ENCODE measurements at places on chromosomes 13 and 19.
A peak's percentile ranks its signal among the peaks of the same experiment; 100 is the strongest.

DNA sequence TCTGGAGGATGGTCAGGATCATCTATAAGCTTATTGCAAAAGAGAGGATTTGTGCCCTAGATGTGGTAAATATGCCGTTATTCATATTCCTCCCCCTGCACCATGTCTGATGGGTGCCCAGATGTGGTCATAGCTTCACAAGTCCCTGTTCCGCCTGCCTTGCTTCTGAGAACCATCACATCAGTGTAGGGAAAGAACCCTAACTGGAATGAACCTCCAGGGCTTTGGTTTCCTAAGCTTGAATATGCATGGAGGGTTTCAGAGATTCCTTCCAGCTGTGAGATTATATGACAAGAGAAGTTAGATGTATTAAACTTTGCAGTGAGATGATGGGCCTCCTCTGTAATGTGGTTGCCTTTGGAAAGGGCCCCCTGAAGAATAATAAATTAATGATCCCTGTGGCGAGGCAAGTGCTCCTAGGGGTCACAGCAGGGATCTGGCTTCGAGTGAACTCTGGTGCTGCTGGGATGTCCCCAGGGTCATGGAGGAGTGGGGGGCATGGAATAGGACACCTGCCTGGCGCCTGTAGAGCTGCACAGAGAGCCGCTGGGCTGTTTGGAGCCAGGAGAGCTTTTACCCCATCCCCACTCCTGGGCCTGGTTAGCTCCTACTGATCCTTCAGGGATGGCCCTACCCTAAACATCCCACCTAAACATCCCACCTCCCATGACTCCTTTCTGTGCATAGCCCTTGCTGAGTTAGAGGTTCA is 56.0 kb upstream of the IRS2 start:
- no peak for DNase-seq

- DNase-seq, result no peak
Measured at GRCh38 chr19:28869459-28869858, 343.5 kb downstream of the UQCRFS1 start.

GRCh38 chr13:53092931-53093330 is 64.3 kb downstream of the OLFM4 start:
- DNase-seq, result no peak

GRCh38 chr19:48678201-48678600 is 5.4 kb upstream of the NTN5 start:
- DNase-seq, result no peak

- DNase-seq, result no peak
Measured at GRCh38 chr19:12720851-12721655, 2.7 kb downstream of the TNPO2 start.

- DNase-seq, result no peak
Measured at GRCh38 chr13:25478186-25478585, 106.4 kb downstream of the ATP8A2 start.

GRCh38 chr13:59745392-59745788 is 418.3 kb downstream of the DIAPH3 start:
- no peak for DNase-seq

DNA sequence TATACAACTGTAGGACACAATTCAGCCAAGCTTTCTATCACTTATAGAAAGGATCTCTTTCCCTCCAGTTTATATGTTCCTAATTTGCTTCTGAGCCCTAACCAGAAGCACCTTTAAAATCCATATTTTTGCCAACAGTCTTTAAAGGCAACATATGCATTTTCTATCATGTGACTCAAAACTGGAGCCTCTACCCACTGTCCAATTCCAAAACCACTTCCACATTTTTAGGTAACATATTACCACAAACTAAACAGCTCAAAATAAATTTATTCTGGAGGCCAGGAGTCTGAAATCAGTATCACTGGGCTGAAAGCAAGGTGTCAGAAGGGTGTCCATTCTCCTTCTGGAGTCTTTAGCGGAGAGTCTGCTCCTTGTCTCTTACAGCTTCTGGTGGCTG is 15.9 kb upstream of the EFNB2 start:
- no peak for DNase-seq

DNA sequence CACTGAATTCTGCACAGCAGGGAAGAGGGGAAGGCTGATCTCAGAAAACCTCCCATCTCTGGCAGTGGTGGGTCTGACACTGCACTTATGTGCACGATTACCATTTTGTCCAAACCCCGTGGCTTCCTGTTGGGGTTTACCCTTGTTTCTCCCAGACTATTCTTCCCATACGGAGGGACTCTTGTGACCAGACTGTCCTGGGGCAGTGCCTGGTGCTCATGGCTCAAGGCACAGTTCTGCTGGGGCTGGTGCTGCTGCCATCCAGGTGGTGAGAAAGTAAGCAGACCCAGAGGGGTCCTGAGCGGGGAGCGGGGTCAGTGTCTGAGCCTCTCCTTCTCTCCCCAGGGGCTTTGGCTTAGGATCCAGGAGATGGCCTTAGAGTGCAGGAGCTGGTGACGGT is 5.1 kb upstream of the SIGLEC9 start:
- DNase-seq, result no peak

GRCh38 chr13:41411522-41411921 is 45.8 kb upstream of the RGCC start:
- peak; percentile 42 for DNase-seq

- no peak for DNase-seq
Measured at GRCh38 chr13:51370116-51370515, 30.6 kb downstream of the SERPINE3 start.

DNA sequence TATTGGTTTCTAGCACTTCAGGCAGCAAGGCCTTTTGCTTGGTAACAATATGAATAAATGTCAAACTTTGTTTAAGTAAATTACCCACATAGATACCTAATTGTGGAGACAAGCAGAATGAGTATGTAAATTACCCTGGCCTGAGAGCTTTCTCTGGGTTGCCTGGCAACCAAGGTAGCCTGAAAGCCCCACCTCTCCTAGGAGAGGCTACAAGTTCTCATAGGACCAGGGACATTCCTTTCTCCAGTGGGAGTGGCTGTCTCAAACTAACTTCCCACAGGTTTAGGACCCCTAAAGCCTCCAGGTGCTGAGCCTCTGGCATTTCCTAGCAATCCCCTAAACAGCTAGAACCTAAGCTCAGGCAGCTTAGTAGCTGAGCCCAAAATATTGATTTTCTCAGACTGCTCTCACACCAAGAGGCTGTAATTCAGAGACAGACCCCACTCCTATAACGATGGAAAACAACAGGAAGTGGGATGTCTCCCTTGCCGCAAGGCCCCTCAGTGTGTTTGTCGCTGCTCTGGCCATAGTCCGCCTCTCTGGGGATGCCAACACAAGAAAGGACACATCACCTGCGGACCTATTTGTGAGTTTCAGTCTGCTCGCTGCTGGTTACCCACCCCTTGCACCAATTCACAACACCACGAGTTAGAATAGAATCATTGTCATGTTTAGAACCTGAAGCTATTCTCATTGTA is 207.3 kb downstream of the DLEU7 start:
- no peak for DNase-seq

GRCh38 chr13:107066355-107066754 is 498.4 kb upstream of the ARGLU1 start:
- no peak for DNase-seq

DNA sequence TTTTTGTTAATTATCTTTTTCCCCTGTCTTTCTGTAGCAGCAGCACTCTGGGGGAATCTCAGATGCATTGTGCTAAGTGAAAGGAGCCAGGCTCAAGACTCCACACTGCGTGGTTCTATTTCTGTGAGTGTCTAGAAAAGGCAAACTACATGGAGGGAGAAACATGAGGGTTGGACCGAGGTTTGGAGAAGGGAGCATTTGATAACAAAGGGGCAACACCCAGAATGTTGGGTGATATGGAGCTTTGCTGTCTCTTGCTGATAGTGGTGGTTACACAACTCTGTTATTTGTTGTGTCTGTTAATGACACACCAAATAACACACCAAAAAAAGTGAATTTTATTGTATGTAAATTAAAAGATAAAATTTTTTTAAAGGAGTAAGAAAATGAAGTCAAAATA is 107.8 kb downstream of the COL4A2 start:
- DNase-seq, result no peak

DNA sequence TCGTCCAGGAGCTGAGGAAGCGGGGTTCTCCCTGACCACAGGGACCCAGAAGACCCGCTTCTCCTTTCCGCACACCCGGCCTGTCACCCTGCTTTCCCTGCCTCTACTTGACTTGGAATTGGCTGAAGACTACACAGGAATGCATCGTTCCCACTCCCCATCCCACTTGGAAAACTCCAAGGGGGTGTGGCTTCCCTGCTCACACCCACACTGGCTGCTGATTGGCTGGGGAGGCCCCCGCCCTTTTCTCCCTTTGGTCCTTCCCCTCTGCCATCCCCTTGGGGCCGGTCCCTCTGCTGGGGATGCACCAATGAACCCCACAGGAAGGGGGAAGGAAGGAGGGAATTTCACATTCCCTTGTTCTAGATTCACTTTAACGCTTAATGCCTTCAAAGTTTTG is 18.9 kb downstream of the VASP start:
- DNase-seq, result peak; percentile 32

GRCh38 chr13:74443631-74444030 is 309.4 kb upstream of the KLF12 start:
- peak; percentile 69 for DNase-seq
